ENCODE measurements at places on chromosomes 13 and 19.

DNA sequence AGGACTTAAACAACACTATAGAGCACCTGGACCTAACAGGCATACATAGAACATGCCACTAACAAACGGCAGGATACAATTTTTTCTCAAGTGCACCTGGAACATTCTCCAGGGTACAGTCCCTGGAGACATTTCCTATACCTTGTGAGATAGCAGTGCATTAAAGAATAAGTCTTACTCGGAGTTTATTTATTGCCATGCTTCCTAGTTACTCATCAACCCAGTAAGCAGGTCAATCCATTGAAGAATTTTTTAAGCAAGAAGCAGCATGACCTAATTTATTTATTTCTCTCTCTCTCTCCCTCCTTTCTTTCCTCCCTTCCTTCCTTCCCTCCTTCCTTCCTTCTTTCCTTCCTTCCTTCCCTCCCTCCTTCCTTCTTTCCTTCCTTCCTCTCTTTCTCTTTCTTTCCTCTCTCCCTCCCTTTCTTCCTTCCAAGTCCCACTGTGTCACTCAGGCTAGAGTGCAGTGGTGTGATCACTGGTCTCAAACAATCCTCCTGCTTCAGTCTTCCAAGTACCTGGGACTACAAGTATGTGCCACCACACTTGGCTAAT lies 6.6 kb upstream of the TFDP1 start:
- DNase-seq: no peak

DNA sequence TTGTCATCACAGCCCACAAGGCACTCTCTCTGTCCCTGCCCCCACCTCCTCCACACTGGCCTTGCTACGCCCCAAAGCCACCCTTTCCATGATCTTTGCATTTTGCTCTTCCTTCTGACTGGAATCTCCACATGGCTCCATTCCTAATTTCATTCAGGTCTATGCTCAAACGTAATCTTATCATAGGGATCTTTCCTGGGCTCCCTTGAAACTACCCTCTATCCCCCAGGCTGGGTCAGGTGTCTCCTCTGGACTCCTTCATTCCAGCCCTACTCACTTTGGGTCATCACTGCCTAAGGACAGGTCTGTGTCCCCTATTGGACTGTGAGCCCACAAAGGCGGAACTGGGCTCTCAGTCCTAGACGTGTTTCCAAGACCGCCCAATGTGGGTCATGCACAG lies 3.1 kb downstream of the GEMIN7 start:
- DNase-seq: no peak

GRCh38 chr13:99800951-99801350 lies 170.6 kb downstream of the ZIC5 start:
- DNase-seq: no peak

GRCh38 chr19:3536429-3537100 lies 2.4 kb upstream of the TEKTIP1 start:
- no peak for DNase-seq

DNA sequence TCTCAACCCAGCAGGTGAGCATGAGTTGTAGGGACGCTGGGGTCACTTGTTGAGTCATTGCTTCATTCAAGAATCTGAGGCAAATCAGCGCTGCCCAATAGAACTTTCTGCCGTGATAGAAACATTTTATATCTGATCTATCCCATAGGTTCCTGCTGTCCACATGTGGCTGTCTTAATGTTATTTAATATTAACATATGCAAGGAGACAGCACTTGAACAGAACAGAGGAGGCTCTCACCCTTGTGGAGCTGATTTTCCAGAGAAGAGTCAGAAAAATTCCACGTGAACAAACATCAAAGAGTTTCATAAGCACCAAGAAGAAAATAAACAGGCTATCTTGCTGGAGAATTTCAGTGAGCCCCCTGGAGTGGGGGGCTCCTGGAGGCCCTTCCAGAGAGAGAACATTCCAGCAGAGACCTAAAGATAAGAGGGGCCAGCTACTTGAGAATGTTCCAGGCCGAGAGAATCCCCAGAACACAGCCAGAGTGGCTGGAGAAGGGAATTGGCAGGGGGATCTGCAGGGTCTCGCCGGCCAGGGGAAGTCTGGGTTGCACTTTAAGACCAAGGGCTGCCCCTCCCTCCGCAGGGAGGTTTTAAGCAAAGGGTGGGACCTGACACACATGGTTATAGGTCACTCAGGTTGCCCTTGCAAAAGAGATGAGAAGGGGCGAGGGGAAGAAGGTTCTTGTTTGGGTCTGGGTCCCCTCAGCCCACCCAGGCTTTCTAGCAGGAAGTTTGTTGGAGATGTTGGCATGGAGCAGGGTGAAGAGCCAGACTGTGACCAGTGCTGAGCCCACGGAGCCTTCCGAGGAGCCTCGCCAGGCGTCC lies 135.7 kb downstream of the CRYL1 start:
- no peak for DNase-seq

GRCh38 chr19:47821460-47822020 lies at the start of gene CRX:
CRX (plus strand) TSS chr19:47821937; CDS start chr19:47834444, 12,507 bp downstream.
- DNase-seq: no peak

GRCh38 chr13:56893843-56894242 lies 246.9 kb upstream of the PRR20A start:
- DNase-seq: no peak

All from HFFc6 (cell line).